ENCODE measurements at places on chromosomes 12 and 14.
A peak's percentile ranks its signal among the peaks of the same experiment; 100 is the strongest.

GRCh38 chr12:85441741-85442140, 161.7 kb downstream of the ALX1 start:
- DNase-seq = peak; percentile 27

DNA sequence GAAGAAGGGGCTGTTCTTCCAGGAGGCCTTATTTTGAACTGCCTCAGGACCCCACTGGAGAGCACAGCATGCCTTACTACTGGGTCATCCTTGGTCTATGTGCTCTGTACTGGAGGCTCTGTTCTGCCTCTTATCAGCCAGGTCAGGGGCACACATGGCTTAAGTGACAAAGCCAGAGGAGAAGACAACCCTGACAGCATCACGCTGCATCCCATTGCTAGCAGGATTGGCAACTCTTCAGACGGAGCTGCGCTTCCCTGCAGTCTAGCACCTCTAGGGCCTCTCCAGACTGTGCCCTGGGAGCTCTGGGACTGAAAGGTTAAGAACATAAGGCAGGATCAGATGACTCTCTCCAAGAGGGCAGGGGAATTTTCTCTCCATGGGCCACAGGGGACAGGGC, 17.3 kb upstream of the TIGAR start:
- DNase-seq = no peak

DNA sequence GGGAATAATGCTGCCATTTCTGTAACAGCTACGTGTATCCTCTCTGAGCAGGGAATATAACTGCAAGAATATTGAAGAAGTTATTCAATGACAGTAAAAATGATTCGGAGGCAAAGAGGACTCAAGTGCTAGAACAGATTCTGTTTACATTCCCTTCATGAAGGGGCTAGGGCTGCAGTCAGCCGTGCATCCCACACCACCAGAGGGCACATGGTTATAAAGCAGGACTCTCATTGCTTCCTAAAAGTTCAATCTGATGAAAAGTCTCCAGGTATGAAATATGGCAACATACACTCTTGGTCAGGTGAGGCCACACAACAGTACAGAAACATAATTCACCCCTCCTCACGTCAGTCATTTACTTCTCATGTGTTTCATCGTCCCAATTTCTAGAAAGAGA, 34.0 kb downstream of the TCHP start:
- DNase-seq = no peak

GRCh38 chr14:88505621-88506020, 49.2 kb downstream of the PTPN21 start:
- no peak for DNase-seq

- DNase-seq = no peak
Measured at GRCh38 chr12:105676694-105677093, 346.2 kb downstream of the C12orf75 start.

GRCh38 chr12:110556705-110557104, 26.4 kb downstream of the PPTC7 start:
- no peak for DNase-seq

DNA sequence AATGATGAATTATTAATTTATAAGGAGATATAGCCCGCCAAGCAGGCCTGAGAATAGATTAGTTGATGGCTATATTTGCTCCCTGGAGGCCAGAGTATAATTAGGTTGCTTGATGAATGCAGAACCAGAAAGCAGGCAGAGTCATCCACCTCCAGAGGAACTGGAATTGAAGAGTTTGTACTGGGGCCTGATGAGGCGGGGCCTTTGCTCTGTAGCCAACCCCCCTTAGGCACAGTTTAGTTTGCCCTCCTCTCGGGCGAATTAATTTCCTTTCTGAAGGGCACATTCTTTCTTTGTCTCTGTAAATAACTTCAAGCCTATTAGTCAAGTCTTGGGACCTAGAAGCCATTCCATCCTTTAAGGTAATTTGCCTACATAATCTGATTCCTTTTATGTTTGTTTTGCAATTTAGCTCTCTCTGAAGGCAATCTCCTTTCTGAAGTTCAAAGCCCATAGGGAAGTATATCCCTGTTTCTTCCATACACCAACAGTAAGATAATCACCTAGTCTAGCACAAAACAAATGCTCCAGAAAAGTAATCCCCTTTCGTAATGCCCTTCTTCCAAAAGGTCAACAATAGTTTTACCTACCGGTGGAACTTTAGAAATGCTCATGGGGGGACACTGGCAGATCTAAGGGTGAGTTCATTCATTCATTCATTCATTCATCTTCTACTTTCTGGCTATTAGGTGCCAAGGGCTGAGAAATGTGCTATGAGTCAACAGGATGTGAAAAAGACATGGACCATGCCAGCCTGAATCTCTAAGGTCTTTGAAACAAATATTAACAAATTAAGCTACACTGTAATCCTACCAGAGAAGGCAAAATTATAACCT, 84.8 kb upstream of the NUDT4 start:
- no peak for DNase-seq

Data from AG20443 (cell line).